NCI-H446 treated with DMSO at 0.1 percent for 48 hours (cell line): ENCODE measurements at places on chromosomes 3 and 15.

DNA sequence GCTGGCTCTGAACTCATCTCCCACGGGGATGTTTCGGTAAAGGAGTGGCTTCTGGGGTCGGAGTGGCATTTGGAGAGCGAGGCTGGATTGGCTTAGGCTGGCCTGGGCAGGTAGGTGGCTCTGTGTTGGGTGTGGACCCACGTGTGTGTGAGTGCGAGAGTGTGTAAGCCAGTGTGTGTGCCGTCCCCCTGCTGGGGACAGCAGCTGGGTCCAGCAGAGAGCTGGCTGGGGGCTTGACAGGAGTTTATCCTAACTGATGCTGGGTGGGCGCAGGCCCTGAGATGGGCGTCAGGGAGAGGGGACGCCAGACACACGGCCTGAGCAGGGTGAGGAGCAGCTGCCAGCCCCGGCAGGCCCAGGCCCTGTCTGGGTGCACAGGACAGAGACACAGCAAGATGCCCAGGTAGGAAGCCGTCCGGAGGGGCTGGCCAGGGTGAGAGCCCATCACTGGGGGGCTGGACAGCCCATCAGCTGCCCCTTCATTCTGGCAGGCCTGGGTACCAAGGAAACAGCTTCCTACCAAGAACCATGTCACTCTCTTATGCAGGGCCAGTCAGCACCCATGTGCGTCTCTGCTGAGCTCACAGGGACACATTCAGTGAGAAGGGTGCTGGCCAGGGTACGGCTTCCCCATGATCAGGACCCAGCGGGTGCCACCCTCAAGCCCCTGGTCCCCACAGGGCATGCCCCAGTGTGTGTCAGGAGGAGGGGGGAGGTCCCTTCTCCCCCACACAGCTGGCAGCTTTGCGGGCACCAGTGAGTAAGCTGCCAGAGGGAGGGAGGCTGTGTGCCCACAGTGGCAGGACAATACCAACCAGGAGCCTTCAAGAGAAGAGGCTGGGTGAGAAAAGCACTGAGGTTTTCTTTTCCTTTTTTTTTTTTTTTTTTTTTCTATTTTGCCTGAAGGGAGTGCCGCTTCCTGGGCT lies 1.1 kb downstream of the PAK6 start:
- DNase-seq, result no peak

DNA sequence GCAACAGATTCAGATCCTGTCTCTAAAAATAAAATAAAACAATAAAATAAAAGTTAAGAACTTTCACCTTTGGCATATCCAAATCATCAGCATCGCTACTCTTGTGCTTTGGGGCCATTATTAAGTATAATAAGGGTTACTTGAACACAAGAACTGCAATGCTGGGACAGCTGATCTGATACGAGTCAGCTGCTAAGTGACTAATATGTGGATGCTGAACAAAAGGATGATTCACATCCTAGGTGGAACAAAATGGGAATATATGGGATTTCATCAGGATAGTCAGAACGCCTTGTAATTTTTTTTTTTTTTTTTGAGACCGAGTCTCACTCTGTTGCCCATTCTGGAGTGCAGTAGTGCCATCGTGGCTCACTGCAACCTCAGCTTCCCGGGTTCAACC lies 29.7 kb downstream of the BUB1B start:
- DNase-seq, result no peak

DNA sequence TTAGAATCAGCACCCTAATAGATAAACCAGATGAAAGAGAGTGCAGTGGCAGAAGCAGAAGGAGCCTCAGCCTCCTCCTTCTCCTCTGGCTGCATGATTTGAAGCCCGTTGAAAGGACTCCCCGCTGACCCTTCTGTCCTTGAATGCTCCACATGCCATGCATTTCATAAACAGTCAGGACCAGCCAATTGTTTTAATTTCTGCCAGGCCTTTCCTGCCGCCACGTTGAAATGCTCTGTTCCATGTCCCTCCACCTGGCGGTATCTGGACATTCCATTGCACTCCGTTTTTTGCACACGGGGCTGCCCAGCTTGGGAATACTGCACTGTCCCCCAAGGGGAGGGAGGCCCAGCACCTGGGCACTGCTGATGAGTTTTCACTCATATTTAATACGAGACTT lies 35.2 kb upstream of the GLCE start:
- DNase-seq, result no peak

DNA sequence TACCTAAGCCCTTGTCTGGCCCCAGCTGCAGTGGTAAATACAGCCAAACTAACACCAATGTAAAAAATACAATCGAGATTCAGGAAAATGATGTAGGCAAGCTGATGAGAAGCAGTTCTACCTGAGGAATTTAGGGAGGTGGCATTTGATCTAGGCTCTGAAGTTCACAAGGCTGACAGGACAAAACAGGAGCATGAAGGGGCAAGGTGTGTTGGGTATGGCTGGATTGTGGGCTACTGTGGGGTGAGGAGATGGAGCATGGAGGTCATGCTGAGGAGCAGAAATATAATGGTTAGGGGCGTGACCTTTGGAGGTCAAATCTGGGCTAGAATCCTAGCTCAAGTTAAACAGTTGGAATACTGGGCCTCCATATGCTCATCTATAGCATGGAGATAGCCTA lies 6.5 kb downstream of the NDUFB4 start:
- no peak for DNase-seq

- DNase-seq, result no peak
Measured at GRCh38 chr3:29919571-29919970, 638.7 kb downstream of the RBMS3 start.
